Activated CD4-positive, alpha-beta T cell treated with anti-CD3 and anti-CD28 coated beads, Interleukin-2, Interleukin-6, amounts not matched to agents 100 ng/mL and 50 ng/mL, durations not matched to agents 16 hours and 8 hours (primary cell): ENCODE measurements at places on chromosomes 4 and X.

DNA sequence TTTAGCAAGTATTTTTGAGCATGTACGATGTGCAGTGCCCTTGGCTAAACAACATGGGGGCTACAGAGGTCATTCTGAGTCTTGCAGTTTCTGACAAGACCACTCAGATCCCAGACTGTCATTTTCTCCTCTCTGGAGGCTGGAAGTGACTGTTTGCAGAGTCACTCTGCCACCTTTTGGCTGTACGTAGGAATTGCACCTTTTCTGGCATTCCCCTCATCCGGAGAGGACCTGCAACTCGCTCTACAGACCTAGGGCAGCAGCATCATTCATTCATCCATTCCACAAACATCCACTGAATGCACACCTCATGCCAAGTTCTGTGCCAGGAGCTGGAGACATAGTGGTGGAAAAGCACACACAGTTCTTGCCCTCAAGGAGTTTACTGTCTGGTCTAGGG is 160.4 kb upstream of the GPR101 start:
- peak; percentile 53 for DNase-seq

GRCh38 chr4:86916392-86916791 is 18.4 kb upstream of the AFF1 start:
- no peak for DNase-seq

DNA sequence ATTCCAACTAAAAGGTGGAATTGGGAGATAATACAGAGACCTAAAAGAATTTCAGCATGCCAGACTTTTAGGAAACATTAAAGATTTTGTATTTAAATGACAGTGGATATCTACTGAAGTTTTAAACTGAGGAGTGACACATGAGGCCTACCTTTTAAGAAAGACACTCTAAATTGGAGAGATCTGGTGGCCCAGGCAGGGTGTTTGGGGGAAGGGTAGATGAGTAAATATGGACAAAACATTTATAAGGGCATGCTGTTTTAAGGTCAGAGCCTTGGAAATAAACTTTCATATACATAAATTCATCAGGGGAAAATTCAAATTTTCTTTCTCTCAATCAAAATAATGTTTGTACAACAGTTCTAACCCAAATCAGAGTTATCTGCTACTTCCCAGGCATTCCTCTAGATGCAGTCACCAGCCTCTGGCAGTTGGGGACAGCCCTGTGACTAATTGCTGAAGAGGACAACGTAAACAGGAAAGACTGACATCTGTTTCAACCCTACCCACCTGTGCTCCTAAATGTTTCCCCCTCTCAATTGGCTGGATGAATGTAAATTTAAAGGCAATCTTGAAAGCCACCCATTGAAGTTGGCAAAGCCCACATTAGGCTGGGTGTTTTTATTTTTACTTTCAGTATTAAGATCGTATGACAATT is 1646.9 kb upstream of the ADGRL3 start:
- DNase-seq = peak; percentile 24

DNA sequence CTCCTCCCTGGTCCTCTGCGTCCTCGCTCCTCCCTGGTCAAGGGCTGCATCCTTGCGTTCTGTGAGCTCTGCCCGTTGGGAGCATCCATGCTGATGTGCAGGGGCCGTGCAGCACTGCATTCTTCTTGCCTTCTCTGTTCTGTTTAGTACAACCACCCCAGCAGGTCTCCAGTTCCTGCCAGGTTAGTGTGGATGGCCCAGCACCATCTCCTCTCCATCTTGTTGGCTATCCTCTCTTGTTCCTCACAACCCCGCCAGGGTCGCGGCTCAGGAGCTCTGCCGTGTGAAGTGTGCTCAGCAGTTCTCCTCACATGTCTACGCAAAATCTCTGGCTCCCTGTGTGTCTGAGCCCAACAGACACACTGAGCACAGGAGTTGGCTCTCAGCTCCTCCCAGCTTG is 10.4 kb upstream of the MAEA start:
- DNase-seq = no peak

DNA sequence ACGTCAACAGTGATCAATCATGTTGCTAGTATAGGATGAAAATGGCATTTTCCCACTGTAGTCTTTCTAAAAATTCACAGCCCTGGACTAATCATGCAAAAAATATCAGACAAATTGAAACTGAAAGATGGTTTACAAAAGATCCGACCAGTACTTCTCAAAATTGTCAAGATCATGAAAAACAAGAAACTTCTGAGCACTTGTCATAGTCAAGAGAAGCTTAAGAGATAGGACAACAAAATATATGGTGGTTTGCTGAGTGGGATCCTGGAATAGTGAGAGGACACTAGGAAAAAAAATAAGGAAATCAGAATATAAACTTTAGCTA is 101.1 kb downstream of the NAA11 start:
- DNase-seq = no peak

DNA sequence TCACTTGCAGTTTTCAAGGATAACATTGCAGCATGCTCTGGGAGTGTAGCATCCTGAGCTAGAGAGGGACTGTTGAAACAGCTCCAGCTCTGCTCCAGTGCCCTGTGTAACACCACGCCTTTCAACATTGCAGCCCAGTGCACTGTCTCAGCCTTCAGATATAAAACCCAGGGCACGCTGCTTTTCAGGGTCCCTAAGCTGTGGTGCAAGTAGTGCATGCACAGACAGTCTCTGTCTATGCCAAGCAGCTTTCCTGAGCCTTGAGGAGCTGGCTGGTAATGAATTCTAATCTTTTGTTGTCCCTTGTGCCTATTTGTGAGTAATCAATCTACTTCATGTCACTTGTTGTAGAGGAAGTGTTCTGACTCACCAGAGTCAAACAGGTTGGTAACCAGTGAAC is 897.0 kb downstream of the ARAP2 start:
- no peak for DNase-seq

GRCh38 chr4:25098964-25099891 is 61.0 kb downstream of the SEPSECS start:
- DNase-seq = no peak

DNA sequence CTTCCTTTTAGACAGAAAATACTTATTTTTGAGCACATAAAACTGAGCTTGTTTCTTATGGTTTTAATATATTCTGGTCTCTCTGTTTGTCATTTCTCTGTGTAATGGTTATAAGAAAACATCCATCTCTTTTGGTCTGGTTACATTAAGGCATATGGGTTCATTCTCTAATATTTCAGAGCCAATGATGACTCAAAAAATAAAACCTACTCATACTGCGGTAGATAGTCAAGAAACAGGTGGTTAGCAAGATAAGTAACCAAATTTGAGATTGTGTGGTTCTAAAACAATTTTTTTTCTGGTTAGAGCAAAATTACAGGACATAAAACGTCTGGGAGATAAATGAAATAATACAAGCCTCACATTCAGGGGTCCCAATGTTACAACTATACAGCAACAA is 654.5 kb downstream of the STIM2 start:
- DNase-seq = no peak

- DNase-seq = no peak
Observed at GRCh38 chrX:86507331-86507730, 359.1 kb downstream of the DACH2 start.

DNA sequence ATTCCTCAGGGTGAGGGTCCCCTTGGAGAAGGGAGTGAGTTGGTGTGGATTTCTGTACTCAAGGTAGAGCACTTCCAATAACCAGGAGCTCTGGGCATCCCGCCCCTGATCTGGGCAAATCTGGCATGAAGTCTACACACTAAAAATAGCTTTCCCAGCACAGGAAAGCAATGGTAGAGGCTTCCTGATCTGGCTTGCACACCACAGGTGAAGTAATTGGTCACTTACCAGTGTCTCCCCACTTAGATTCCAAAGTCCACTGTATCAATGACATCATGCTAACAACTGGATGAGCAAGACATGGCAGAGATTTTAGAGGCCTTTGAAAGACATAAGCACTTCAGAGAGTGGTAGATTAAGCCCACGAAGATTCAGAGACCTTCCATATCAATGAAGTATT is 17.8 kb upstream of the IDS start:
- DNase-seq = no peak

GRCh38 chr4:52982255-52982945 is 120.3 kb downstream of the RASL11B start:
- DNase-seq = peak; percentile 8

DNA sequence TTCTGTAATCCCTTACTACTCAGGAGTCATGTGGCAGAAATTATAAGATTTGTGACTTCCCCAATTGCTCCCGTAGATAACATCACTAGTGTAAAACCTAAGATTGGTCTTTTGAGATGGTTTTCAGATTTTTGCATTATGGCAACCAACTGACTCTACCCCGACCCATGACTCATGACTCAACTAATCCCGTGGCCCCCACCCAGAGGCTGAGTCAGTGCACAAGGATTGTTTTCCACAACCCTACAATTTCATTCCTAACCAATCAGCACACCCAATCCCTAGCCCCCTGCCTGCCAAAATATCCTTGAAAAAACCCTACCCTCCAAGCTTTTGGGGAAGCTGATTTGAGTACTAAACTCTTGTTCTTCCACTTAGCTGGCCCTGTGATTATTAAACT is 109.4 kb upstream of the FAM9C start:
- DNase-seq = no peak

GRCh38 chr4:138209094-138209493 is 33.1 kb downstream of the SLC7A11 start:
- DNase-seq = no peak

DNA sequence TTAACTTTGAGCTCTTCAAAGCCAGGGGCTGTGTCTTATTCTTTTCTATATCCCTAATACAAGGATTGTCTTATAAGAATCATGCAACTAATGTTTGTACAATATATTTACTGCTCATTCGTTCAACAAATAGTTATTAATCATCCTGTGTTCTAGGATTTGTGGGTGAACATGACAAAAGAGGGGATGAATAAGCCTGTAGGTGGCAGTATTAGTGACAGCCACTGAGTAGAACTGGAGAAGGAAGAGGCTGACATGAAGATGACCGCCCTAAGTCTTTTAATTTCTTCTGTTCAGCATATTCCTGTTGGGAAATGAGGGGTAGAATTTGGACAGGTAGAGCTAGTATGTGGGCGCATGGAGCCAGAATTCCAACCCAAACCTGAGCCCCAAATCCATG is 11.9 kb upstream of the LINC00632 start:
- peak; percentile 2 for DNase-seq

- no peak for DNase-seq
Observed at GRCh38 chr4:175422331-175422730, 389.7 kb downstream of the GPM6A start.
